Heart right ventricle (tissue), 16 donors: ENCODE measurements at places on chromosomes 2 and 18.
A peak's percentile ranks its signal among the peaks of the same experiment; 100 is the strongest.

- no peak overlapping the region for H3K4me3 ChIP-seq
- no peaks in the 10 kb centered on the region for H3K27me3 ChIP-seq
- DNase-seq: peak; percentile 68
- H3K4me1 ChIP-seq: peaks cover 33% of the 10 kb centered on the region
Observed at GRCh38 chr2:74845217-74845751, 11.4 kb downstream of the HK2 start.

DNA sequence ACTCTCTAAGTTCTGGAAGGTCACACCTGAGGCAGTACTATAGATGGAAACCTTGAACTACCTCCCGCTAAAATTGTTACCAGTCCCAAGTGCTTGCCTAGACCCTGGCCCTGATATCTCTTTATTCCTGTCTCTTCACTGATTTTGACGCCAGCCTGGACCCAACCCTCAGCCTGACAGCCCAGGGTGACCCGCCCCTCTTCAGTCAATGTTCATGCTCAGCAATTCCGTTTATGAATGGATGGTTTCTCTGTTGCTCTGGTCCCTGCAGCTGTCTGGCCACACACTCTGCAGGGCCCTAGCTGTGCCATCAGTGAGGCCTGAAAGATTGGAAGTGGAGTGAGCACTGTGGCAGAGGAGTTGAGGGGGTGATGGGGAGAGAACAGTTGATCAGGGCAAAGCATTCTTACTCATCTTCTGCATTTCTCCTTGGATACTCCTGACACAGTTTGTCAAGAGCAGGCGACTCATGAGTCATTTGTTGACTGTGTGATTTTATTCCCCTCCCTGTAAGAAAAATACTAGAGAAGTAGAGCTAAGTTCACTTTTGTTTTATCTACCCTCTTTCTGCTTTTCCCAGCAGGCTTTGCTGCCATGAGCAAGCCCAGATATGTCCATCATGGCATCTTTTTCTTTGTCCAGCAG is 46.0 kb downstream of the NPAS2 start:
- no peak overlapping the region for H3K4me3 ChIP-seq
- H3K27ac ChIP-seq: no peak overlapping the region
- no peaks in the 10 kb centered on the region for H3K27me3 ChIP-seq
- no peaks in the 10 kb centered on the region for H3K36me3 ChIP-seq

GRCh38 chr2:169828141-169828811 is 1.0 kb downstream of the UBR3 start:
- no peak for DNase-seq
- peak overlapping the region; percentile 90 for H3K27ac ChIP-seq
- no peaks in the 10 kb centered on the region for H3K36me3 ChIP-seq
- H3K4me3 ChIP-seq: peak overlapping the region; percentile 93

GRCh38 chr2:124323321-124323720 is 298.2 kb downstream of the CNTNAP5 start:
- H3K36me3 ChIP-seq: no peaks in the 10 kb centered on the region
- H3K27ac ChIP-seq: no peak overlapping the region
- H3K27me3 ChIP-seq: no peaks in the 10 kb centered on the region
- no peak overlapping the region for H3K4me3 ChIP-seq
- no peak for DNase-seq
- H3K4me1 ChIP-seq: no peaks in the 10 kb centered on the region

DNA sequence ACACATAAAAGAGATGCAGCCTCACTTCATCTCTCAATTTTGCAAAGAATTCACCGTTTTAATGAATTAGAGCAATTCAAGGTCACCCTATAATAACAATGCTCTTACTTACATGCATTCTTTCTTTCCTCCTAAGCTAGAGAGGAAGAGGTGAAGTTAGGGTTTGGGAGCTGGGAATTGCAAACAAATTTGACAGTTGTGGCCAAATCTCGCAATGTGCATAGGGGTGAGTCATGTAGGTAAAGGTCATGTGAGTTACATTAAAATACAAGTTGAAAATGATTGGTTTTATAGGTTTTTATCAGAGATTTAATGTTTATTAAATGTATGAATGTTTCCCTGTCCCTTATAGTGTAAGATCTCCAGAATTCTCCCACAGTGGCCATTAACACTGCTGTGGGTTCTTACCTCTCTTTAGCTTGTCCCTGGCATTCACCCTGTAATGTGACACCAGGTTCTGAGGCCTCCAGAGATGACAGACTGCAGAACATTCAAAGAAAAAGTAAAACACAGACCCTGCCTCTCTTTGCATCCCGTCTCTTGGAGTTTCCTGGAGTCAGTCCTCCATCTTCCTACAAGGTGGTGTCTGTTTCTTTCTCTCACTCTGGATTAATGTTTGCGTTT is 53.7 kb upstream of the LGALSL start:
- H3K4me1 ChIP-seq: peaks cover 26% of the 10 kb centered on the region
- no peak overlapping the region for H3K4me3 ChIP-seq
- no peaks in the 10 kb centered on the region for H3K27me3 ChIP-seq
- H3K36me3 ChIP-seq: no peaks in the 10 kb centered on the region
- DNase-seq: no peak

DNA sequence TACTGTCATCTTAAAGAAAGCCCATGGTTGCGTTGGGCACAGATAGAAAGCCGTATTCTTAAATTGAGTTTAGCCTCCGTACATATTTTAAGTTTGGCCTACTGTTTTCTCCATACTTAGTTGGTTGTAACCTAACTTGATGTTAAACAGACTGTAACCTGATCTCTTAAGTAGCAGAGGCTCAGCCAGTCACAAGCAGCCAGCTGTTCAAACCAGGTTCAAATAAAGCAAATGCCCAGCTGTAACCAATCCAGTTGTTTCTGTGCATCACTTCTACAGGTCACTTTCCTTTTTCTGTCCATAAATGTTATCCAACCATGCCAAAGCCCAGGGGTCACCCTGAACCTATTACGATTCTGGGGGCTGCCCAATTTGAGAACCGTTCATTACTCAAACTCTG is 10.0 kb upstream of the THADA start:
- H3K4me1 ChIP-seq: no peaks in the 10 kb centered on the region
- no peak for DNase-seq
- no peak overlapping the region for H3K27ac ChIP-seq
- no peak overlapping the region for H3K4me3 ChIP-seq
- H3K27me3 ChIP-seq: no peaks in the 10 kb centered on the region
